ENCODE measurements at places on chromosomes 2 and 18.

DNA sequence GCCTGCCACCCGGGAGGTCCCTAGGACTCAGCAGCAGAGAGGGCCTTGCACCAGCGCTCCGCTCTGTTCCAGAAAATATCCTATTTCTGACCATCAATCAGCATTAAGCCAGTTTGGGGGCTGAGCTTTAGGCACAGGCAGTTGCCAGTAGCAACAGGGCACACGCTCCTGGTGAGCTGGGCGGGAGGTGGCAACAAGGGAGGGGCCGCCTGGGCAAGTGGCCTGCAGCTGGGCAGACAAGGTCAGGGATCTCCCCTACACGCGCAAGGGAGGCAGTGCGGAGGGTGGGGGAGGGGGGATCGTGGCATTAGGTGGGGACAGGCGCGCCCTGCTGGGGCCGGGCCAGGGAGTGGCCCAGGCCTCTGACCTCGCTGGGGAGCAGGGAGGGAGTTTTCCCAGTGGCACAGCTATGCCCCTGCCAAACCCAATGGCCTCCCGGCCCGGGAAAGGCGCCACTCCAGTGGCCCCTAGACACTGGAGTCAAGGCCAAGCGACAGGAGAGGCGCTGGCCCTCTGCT is 302.8 kb downstream of the NCKAP5 start:
- DNase-seq: no peak

DNA sequence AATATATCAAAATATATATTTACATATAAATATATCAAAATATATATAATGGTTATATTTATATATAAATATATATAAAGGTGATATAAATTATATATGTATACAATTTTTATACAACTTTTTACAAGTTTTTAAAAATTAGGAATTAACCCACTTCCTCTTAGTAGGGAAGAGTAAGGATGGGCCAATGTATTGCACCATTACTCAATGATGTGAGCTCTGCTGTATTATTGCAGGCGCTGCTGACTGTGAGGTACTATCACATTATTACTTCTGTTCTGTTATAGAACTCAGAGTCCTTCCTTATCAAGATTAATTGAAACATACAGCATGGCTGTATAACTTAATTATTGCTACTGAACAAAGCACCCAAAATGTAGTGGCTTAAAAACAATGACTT is 46.0 kb downstream of the CCDC195 start:
- no peak for DNase-seq

GRCh38 chr2:83744855-83745254 is 714.2 kb downstream of the SUCLG1 start:
- DNase-seq: no peak

GRCh38 chr18:46148810-46149209 is 44.6 kb downstream of the HAUS1 start:
- peak; percentile 36 for DNase-seq

- DNase-seq: no peak
Observed at GRCh38 chr2:84290537-84290936, 168.5 kb downstream of the SUCLG1 start.

DNA sequence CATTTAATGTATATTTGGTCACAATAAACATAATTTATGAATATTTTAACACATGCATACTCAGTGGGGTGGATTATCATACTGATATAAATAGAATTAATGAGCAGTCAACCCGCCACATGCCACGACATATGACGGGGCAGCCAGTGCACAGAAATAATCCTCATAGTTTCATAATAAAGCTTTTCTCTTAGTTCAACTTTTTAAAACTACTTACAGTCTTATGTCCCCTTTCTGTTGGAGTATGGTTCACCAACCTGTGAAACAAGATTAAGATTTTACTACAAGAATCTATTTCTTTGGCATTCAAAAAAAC is 75.6 kb upstream of the ETAA1 start:
- DNase-seq: no peak

- no peak for DNase-seq
Observed at GRCh38 chr2:211367711-211368110, 811.3 kb downstream of the CPS1 start.

- DNase-seq: no peak
Observed at GRCh38 chr2:10289891-10290290, 12.8 kb upstream of the HPCAL1 start.

- DNase-seq: no peak
Observed at GRCh38 chr2:28695245-28695647, 56.4 kb upstream of the PPP1CB start.

GRCh38 chr2:31558401-31559295 is 22.1 kb downstream of the SRD5A2 start:
- no peak for DNase-seq

- DNase-seq: no peak
Observed at GRCh38 chr2:56102866-56103265, 80.9 kb upstream of the CCDC85A start.

GRCh38 chr2:45006041-45006941 is 3.0 kb downstream of the SIX2 start:
- no peak for DNase-seq

GRCh38 chr2:28413152-28413898 is 20.7 kb downstream of the FOSL2 start:
- no peak for DNase-seq

DNA sequence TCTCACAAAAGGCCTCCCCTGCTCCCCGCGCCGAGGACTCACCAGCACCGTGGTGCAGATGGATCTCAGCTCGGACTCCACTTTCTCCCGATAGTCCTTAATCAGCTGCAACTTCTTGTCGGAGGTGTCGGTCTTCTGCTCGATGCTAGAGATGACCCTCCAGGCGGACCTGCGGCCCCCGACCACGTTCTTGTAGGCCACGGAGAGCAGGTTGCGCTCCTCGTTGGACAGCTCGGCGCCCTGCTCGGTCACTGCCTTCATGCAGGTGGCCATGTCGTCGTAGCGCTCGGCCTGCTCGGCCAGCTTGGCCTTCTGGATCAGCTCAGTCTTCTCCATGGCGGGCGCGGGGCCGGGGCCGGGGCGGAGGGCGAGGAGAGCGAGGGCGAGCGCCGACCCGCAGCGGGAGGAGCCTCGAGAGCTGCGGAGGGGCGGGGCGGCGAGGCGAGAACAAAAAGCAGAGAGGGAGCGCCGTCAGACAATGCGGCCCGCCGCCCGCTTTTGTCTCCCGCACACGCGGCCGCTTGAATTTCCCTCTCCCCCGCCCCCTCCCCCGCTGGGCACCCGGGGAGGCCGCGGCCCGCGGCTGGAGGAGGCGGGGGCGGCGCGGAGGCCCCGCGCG is 571 bp downstream of the YWHAQ start:
- peak; percentile 87 for DNase-seq

GRCh38 chr2:162382278-162382677 is 38.3 kb downstream of the GCA start:
- DNase-seq: no peak

DNA sequence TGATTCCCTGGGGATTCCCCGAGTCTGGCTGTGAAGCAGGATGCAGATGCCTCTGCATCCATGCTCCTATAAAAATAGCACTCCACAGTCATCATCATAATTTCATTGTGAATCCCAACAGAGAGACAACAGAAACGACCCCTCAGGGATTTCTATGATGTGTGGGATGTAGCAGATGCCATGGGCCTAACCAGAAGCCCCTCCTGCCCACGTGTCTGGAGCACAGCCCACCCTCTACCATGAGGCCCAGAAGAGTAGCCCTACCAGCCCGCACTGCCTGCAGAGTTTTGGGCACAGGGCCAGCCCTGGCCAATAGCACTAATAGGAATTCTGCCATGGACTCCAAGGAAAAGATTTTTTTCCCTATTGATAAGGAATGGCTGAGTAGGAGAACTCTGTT is 66.6 kb downstream of the GYPC start:
- DNase-seq: peak; percentile 10

- DNase-seq: no peak
Observed at GRCh38 chr2:86765310-86765695, 25.4 kb downstream of the CD8A start.

DNA sequence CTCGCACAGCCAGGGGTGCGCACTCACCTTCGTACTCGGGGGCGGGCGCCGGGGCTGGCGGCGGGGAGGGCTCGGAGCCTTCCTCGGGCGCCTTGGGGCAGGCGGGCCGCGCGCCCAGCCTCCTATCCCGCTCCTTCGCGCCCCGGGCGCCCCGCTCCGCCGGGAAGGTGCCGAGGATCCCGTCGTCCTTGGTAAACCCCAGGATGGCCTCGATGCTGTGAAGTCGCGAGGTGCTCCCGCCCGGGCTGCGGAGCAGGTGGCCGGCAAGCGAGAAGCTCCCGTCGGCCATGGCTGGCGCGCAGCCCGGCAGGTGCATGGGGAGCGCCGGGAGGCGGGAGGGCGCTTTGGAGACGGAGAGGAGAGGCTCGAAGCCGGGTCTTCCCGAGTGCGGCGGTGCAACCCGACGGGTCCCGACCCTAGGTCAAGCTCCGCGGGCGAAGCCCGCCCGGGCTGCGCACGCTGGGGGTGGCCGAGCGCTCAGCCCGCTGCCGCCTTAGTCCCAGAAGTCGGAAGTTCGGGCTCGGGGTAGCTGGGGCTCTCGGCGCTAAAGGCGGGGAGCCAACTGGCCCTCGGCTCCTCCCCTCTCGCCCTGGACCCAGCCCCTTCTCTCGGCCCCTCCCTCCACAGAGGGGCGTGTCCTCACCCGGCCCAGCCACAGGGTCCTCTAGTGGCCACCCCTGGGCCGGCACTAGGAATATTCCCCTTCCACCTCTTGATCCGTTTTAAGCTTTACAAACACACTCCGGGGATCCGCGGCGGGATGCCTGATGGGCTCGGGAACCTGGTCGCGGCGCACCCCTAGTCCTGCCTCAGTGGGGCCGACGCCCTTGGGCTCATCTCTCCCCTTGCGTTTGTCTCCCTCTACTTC is at the start of gene RAX:
Gene RAX, minus strand, starts transcription at position 564 of the 868 bp plus-strand sequence. Its CDS starts 248 bp downstream, at position 316.
- peak; percentile 56 for DNase-seq

DNA sequence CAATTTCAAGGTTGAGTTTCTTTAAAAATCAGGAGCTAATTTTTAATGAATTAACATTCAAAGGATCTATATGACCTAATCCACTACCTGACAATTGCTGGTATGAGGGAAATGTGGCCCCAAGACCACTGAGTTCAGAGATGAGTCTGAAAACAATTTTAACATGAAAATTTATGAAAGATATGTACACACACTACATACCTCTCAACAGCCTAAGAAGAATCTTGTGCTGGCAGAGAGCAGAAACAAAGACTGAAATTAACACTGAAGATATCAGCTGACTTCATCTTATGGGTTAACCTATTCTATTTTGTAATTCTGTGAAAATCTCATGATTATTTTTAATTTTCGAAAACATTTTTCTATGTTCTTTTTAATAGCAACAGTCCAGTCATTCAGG is 1.7 kb downstream of the FAP start:
- DNase-seq: no peak

- DNase-seq: no peak
Observed at GRCh38 chr18:11607906-11608305, 1.5 kb upstream of the SLC35G4 start.

DNA sequence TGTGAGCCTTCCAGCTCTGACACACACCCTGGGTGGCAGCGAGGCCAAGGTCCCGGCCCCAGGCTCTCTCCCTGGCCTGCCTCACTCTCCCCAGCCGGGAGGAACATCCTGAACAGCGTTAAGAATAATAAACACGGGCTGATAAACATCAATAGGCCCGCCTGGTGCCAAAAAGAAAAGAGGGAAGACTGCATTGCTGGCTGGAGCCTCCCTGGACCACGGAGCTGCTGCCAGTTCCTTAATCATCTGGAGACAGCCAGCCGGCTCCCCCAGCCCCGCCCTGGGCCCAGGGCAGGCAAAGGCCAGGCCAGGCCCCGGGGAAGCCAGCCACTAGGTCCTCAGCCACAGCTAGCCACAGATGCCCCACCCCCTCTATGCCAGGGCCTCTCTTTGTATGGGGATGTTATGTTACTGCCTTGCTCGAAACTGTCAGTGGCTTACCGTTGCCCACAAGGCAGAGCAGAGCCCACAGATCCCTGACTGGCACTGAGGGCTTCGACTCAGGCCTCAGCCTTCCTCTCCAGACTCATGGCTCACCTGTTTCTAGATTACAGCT is 293.7 kb downstream of the DYSF start:
- no peak for DNase-seq

DNA sequence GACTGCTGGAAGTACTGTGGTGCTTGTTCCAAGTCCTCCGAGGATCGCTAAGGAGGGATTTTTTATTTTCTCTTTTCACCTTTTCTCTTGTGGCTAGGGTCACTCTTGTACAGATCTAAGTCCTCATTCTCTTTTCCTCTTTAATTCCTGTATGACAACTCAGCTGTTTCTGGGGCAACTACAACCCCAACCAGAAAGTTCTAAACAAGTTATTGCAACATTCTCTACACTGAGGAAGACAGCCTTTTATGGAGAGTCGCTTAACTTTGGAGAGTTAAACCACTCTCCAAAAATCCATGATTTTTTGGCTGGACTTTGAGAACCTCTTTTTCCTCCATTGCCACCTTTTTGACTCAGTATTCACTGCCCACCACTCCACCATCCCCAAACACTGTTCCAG is 74.0 kb upstream of the SESTD1 start:
- DNase-seq: no peak

DNA sequence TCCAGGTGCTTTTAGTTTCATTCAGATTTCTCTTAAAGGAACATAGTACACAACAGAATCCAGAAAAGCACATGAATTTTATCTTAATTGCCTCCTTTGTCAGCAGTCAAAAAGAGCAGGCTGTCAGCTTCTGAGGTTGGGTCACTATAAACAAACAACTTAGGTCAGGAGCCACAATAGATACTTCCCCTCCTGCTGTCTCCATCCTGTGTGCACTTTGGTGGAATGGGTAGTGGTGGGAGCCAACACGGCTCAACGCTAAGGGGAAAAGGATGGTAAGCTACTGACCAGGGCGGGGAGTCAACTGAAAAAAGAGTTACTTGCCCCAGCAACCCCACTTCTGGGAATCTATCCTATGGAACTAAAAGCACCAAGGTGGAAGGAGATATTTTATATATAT is 121.9 kb downstream of the PAX3 start:
- no peak for DNase-seq

GRCh38 chr2:95526360-95527341 is 42.1 kb upstream of the TRIM43B start:
- peak; percentile 24 for DNase-seq

GRCh38 chr2:207142461-207142860 is 23.3 kb downstream of the KLF7 start:
- no peak for DNase-seq

DNA sequence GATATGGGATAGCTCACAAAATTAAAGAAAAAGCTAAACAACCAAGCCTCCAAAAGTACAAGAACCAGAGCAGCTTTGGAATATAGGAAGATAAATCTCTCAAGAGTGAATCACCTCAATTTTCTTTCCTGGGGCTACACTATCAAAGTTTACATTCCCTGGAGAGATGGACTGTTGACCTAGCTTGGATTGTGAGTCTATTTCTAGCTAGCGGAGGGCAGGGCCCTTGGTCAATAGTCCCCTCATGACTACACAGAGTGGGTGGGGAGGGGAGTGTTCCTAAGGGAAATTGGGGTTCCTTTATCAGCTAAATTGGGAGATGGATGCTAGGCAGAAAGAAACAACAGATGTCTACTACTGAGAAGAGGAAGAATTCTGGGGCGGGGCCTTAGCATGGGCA is 29.9 kb upstream of the EIF2AK3 start:
- DNase-seq: no peak

DNA sequence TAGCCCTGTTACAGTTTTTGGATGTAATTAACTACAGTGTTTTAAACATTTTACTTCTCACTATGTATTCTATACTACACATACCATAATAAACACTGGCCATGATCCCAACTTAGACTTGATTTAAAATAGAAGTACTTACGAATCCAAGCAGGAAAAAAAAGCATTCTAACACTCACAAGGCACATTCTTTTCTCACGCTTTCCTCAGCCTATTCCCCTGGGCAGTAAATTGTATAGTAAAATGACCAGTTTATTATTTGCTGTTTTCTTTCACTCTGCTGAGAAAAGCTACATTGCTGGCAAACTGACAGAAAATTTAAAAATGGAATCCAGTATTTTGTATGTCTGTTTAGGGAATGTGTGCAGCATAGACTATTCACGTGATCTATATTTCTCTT is 2.8 kb upstream of the TANC1 start:
- no peak for DNase-seq
